SK-N-DZ (cell line): ENCODE measurements at places on chromosomes 16 and 17.

DNA sequence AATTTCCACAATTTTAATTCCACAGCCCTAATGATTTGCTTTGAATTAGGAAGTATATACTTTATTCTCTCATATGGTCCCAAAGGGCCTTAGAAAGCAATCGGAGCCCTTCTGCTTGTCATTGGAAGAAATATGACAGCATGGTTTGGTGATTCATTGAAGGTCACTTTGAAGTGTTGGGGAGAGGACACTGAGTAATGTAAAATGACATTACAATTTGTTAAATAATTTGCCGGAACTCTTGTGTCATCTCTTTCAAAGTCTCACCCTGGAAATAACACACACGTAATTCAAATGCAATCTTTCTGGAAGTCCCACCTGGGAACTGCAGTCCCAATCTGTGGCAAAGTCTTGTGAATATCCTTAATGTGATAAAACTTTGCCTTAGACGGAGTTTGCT is 59.8 kb downstream of the BMERB1 start:
- no peak for DNase-seq

GRCh38 chr16:74700438-74701225 is at the start of gene MLKL:
Gene MLKL (minus strand): TSS chr16:74700862. CDS start chr16:74695757, 5,105 bp downstream.
- no peak for DNase-seq

GRCh38 chr17:55648086-55648485 is 74.6 kb downstream of the TMEM100 start:
- DNase-seq = no peak

- DNase-seq = no peak
These were observed 26.5 kb downstream of the STAT3 start for GRCh38 chr17:42361781-42362186.

DNA sequence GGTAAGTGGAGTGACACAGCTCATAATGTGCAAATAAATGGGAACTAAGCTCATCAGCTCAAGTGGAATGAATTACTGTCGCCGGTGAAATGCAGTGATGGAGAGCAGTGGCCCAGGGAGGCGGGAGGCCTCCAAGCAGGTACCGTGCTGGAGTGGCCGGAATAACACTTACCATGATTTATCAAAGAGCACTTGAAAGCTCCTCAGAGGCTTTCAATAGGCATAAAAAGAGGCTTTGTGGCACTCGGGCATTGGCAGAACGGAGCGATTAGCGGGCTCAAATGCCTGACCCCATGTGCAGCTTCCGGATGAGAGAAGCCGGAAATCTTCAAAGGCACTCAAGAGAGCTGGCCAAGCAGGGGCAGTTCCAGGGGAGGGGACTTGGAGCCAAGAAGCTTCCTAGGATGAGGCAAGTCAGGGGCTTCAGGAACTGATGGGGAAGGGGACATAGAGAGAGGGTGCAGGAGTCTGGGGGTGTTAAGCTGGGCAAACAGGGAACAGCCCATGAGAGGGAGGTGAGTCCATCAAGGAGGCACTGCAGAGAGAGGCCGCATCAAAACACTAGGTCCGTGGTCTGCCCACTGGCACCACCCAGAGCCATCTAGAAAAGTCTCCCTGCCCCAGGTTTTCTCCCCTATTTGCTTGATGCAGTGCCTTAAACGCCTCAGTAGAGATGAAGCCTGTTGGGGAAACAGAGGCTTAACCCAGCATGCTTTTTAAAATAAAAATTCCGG is 144.0 kb upstream of the IRX6 start:
- no peak for DNase-seq

DNA sequence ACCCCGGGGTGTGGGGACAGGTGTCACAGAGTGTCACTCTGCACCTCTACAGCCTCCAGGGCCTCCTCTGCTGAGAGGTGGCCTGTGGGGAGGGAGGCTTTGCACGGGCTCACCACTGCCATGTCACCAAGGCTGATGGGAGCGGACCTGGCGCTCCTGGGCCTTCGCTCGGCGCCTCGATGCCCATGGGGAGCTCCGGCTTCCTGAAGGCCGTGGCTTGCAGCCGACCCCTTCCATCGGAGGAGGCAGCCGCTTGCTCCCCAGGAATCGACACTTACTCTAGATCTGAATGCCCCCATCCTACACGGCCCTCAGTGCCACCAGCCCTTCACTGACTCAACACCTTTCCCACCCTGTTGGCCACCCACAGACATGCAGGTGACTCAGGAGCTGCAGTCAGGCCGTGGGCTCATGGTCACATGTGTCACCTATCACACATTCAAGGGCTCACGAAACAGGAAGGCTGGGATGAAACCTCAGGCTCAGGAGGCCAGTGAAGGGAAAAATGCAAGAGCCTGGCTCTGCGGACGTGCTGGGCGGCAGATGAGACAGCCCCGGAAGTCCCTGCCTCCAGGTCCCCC is 11.9 kb downstream of the LGALS3BP start:
- DNase-seq = no peak

DNA sequence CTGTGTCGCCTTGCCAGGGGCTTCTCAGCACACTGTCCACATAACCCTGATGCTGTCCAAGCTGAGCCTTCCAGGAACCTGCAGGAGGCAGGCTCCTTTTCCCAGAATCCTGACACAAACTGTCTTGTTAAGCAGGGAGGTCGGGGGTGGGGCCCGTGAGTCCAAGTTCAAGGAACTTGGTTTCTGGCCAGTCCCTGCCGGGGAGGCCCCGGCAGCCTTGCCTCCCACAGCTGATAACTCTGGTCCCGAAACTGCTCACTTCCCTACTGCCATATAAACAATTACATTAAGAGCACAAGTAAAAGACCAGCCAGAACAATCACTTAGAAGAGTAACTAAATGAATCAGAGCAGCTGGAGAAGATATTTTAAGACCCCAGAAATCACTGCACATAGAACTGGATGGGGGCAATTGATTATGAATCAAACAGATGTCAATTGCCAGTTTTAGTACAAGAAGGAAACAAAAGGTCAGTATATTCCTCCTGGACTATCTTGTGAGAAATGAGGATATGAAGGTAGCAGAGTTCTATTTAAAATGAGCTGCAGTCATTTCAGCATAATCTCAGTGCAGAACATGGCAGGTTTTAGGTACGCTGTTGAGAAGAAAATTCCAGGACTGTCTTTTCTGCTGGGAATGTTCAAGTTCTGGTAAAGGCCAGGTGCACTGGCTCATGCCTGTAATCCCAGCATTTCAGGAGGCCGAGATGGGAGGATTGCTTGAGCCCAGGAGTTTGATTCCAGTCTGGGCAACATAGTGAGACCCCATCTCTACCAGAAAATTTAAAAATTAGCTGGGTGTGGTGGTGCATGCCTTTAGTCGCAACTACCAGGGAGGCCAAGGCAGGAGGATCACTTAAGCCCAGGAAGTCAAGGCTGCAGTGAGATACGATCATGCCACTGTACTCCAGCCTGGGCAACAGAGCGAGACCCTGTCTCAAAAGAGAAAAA is 169.8 kb downstream of the PITPNC1 start:
- no peak for DNase-seq

DNA sequence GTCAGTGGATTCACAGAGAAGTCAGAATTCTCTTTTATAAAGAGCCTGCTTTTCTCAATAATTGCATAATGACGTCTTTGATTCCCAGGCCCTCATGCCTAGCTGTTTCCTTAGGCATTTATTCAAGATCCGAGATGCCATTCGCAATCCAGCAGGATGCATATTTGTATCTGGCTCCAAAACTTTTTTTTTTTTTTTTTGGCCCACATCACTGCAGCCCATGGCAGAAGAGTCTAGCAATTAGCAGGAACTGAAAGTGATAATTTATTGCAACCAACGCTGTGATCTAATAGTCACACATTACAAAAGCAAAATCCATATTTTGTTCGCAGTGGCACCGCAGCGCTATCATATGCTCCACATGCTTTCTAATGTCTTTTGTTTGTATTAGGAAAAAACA is 503.4 kb downstream of the MAF start:
- no peak for DNase-seq

DNA sequence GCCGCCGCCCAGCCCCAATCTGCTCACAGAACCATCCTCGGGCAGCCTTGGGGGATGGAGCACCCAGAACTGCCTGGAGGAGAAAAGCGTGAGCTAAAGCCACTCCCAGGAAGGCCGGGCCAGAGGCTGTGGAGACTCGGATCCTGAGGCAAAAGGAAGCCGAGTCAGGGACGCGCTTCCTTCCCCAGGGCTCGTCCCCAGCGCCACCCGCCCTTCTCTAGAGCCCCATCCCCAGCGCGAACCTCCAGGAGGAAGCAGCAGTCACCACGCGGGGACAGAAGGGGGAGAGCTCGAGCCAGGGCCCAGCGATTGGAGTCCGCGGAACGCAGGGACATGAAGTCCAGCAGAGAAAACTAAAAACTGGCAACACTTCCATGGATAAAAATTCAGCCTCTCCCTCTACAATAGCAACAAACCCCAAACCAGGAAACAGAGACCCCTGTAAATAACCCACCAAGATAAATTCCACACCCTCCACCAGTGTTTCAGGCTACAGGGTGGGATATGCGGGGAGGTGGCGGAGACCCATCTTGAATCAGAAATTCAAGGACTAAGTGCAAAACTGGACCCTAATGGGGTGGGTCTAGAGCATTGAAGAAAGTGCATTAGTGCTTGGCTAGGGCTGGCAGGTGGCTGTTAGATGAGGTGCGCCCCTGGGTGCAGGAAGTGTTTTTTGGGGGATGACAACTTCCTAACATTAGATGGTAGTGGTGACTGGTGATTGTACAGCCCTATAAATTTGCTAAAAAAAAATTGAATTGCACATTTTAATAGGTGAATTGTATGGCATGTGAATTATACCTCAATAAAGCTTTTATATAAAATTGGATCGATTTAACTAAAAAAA is 116.1 kb upstream of the METRNL start:
- peak; percentile 51 for DNase-seq

- peak; percentile 95 for DNase-seq
These were observed 23.1 kb downstream of the STAT5A start for GRCh38 chr17:42311240-42312034.

GRCh38 chr17:82859431-82860403 is 19.9 kb upstream of the ZNF750 start:
- no peak for DNase-seq

GRCh38 chr16:23491490-23492391 is 18.6 kb downstream of the GGA2 start:
- DNase-seq = no peak

DNA sequence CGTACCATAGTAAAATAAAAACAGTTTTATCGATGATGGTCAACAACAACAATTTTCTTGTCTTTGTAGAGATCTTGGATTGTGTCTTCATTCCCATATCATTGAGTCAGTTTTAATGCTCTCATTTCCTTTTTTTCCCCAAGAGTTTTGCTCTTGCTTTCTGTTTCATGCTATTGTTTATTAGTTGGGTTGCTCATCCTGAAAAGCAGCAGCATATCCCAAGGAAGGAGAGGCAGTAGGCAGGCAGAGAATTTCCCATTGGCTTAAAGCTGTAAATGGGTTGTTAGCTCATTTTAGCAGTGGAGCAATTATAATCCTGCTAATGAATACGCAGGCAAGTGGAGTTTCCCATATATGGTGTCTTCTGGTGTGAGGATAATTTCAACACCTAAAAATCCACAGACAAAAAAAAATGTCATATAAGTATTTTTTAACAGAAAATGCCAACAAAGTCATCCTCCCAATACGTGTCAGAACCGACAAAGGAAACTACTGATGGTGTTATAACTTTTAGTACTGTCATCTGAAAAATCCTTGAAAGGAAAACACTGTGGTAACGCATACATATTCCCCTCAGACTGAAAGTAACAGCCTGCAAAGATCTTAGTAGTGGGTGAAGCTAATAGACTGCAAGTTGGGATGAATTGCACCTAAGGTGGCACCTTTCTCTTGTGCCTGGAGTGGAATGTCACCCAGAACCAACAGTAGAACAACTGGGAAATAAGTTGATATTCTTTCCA is 218.3 kb downstream of the FTO start:
- no peak for DNase-seq

DNA sequence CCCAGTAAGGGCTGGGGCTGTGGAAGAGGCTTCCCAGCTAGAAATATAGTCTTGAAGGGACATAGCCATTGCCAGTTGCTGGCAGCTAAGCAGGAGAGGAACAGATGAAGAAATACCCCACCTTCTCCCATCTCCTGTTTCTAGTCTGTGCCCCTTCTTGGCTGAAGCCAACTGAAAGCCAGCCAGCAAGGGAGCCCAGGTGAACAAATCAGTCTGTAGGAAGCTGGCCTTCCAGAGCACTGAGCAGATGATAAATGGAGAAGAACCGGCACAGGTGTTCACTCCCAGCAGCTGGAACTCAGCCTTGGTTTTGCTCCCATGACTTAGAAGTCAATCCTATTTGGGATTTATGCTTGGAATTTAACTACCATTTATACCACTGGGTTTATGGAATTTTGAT is 69.2 kb upstream of the DHX40 start:
- no peak for DNase-seq

- DNase-seq = peak; percentile 64
These were observed 671.1 kb downstream of the WWOX start for GRCh38 chr16:78770353-78771091.

- no peak for DNase-seq
These were observed 80.0 kb downstream of the CDRT15 start for GRCh38 chr17:14156689-14157088.

GRCh38 chr16:83402967-83403366 is 404.8 kb upstream of the HSBP1 start:
- no peak for DNase-seq

DNA sequence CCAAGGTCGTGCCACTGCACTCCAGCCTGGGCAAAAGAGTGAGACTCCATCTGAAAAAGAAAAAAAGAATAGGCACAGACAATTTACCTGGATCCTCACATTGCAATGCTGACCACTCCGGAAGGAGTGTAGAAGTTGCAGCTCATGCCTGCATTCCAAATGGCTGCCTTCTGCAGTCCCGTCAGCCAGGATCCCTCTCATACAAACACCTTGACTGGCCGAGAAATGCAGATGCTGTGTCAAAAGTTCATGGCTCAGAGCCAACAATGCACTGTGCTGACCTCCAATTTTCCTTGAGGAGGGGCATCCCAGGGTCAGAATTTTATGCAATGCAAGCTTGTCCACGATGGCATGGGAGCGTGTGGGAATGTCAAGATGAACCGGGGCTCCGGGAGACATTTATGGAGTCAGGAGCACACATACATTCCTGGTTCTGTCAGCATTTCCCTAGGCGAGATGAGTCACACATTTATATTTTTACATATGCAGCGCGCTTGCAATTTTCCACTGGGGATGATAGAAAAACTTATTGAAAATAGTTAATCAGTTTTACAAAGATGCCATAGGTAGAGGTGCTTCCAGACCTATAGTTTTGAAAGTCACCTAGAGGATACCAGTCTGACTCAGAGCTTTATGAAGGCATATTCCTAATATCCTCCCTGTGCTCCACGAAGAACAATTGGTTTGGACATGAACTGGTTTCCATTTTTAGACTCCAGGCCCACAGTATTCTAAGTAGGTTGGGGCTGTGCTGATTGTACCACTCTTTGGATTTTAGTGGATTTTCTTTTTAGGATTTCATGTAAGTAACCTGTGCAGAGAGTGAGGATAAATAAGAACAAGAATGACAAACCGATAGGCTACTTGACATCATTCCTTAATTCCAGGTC is 614.6 kb downstream of the MAF start:
- DNase-seq = no peak
